ENCODE measurements at places on chromosomes 13 and 19.

DNA sequence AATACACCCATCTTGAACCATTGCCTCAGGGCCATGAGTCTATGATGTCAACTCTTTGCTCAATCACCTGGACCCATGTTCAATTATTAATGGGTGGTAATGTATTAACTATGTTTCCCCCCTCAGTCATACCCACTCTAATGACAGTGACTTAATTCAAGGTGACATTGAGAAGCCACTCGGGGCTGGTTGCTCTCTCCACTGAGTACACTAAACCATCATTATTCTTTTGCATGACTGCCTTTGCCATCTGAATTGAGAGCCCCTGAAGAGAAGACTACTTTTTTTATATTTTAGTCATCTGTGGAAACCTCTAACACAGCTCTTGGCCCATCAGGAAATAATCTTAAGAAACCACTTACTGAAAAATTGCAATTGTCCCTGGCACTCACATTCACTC, 139.2 kb upstream of the SOX21 start:
- no peak for DNase-seq

GRCh38 chr13:23391752-23392151, 41.8 kb downstream of the SACS start:
- no peak for DNase-seq

GRCh38 chr19:38819231-38819920, 6.6 kb upstream of the LGALS4 start:
- no peak for DNase-seq

GRCh38 chr19:12544401-12544876, 6.8 kb downstream of the ZNF564 start:
- no peak for DNase-seq

GRCh38 chr19:5021046-5021445, 52.1 kb downstream of the KDM4B start:
- no peak for DNase-seq

GRCh38 chr19:11375143-11375948, 880 bp downstream of the SWSAP1 start:
- DNase-seq = peak; percentile 56
